Placental pericyte (primary cell): ENCODE measurements at places on chromosomes 3 and 15. TPM values are rescaled to one million over a fixed set of nuclear protein-coding genes. Genes with fewer than 3 reads are reported as not detected.

Gene GPR87
- total RNA-seq = 0.14 TPM in 1 of 2 replicates, not detected in the other

Gene OR5AC2
- total RNA-seq = not detected in 2 replicates

Gene ZNF501
- total RNA-seq = 4.3 and 4.6 TPM in 2 replicates

Gene CCDC54
- not detected in 2 replicates for total RNA-seq

Gene HRG
- total RNA-seq = not detected in 2 replicates

Gene CISH
- total RNA-seq = 0.72 and 2.0 TPM in 2 replicates

Gene CYP11A1
- total RNA-seq = not detected in 2 replicates

Gene DUOXA2
- total RNA-seq = not detected in 2 replicates
